ENCODE measurements at places on chromosomes 12 and 14.

DNA sequence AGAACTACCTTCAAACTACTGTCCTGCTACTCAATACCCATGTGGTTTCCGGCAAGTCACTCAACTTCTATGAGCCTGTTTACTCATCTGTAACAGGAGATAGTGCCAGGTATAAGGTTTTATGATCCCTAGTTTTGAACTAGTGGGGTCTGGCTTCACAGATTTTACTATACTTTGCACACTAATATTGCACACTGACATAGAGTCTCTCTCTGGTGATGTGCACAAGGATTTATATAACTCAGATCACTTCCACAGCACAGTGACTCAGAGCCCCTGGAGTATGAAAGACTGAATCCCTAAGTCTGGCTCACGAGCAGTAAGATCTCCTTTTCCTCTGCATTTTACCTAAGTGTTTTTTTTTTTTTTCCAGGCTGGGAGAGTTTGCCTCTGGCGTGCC lies 69.7 kb upstream of the SLC38A2 start:
- DNase-seq = no peak

GRCh38 chr12:14396071-14396470 lies 30.6 kb downstream of the ATF7IP start:
- DNase-seq = no peak

GRCh38 chr14:72516936-72517700 lies 376.8 kb downstream of the DPF3 start:
- peak; percentile 74 for DNase-seq

DNA sequence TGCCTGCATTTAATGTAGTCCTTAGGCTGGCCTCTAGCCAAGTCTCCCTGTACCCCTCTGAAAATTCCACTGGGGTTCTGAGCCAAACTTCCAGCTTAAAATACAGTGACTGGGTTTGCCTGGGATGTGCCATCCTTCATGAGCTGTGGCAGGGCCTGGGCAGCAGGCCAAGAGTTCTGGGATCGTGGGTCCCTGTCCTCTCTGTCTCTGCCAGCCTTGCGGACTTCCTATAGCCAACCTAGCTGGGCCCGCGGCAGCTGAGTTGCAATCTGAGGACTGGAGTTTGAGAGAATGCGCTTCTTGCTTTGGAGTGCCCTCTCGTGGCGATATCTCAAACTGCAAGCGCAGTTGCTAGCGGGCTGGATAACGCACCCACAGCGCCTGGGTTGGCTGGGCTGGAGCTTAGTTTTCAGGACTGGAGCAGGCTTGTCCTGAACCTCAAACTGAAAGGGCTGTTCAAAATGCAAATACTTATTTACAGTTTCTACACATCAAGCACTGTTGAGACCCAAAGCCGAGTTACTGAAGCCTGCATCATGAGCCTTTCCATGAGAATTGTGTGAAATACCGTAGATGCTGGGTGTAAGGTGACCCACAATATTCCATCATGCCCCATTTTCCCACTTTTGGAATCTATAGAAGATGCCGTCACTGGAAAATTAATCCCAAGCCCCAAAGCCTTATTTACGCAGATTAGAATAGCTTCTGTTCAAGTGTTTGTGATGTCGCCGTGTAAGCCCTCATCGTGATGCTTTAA lies 7.3 kb upstream of the IFI27L2 start:
- DNase-seq = peak; percentile 89

DNA sequence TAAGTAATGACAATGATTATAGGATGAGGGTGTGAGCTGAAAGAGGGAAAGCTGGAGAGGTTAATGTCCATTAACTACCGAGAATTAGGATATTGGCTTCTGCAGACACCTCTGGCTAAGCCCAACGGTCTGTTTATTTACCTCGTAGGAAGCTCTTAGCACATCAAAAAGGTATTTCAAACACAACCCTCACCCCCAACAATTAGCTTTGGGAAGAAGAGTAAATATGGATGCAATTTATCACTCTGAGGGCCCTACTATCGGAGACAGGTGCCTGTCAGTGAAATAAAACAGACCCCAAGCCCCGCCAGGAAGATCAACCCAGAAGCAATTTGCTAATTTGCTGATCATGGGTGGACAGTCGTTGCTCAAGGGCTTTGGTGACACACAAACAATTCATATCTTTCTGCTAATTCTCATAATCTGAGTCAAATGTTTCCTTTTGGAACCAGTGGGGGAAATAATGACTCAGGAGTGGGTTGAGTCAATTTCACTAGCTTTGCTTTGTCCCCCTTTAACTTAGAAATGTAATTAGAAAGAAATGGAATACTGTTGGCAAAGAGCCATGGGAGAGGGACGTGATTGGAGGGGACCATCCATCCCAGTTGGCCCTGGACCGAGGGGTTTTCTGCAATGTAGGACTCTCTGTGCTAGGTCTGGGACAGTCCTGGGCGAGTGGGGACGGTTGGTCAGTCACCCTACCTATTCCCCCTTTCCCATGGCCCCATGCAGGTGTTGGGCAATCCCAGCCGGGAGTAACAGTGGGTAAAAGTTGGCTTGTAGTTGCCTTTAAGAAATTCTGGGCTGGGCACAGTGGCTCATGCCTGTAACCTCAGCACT lies 99.1 kb upstream of the MED13L start:
- no peak for DNase-seq

GRCh38 chr12:88111074-88111652 lies 30.7 kb downstream of the CEP290 start:
- peak; percentile 68 for DNase-seq

DNA sequence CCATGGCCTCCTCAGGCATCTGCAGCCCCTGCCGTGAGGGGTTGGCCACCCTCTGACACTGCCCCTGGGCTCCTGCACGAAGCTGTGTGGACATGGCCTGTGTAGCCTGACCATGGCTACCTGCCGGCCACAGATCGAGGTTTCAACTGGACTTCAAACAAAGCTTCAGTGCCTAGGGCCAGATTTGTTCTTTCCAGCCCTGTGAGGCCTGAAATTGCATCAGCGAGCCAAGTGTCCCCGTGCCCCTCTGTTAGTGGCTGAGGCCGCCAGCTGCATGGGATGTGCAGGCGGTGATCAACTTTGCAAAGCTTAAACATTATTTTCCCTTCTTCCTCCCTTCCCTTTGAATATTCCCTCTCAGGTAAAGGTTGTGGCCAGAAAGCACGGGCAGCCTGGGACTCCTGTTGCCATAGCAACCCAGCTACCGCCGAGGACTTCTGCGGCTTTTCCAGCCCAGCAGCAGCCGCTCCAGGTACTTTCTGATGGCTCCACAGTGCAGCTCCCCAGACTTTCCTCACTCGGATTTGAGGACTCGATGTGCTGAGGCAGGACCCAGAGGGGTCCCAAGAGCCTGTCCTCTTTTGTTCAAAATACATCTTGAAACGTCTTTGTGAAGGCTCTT lies 35.8 kb downstream of the DDX51 start:
- DNase-seq = no peak

- DNase-seq = no peak
These were observed 15.1 kb downstream of the FRMD6 start for GRCh38 chr14:51666826-51667225.

- DNase-seq = peak; percentile 12
These were observed 141.7 kb downstream of the SYT1 start for GRCh38 chr12:79006306-79006705.

DNA sequence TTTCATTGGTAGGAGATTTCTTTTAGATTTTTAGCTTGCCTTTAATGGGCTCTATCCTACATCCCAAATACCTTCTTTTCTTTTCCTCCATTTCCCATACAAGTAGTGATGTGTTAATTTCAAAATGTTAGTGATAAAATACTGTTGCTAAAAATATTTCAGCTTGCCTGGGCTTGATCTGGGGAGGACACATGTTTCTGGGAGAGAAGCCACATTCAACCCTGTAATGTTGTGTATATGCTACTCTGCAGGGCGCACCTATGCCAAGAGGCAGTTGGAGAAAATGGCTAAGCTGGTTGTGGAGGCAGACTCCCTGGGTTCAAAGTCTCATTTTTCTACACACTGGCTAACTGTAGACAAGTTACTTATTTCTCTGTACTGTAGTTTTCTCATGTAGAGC lies 26.3 kb downstream of the FLRT2 start:
- no peak for DNase-seq

DNA sequence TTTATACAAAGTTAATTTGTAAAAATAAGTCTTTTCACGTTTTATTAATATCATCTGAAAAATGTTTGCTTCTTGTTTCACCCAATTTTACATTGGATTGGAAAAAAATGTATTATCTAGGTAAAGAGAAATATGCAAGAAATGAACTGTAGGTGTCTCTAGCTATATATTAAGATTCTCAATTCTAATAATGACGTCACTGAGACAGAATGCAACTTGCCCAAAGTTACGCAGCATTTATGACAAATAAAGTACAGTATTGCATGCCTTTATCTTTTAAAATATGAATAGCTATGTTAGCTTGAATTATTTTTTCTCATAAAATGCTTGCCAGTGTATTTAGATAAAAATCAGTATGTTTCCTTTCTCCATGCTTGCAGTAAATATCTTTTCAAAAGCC lies 728.8 kb downstream of the RERGL start:
- no peak for DNase-seq

GRCh38 chr14:75697386-75697785 lies 36.3 kb downstream of the TTLL5 start:
- DNase-seq = no peak

- peak; percentile 74 for DNase-seq
These were observed 6.2 kb upstream of the PLEKHH1 start for GRCh38 chr14:67526676-67527459.

- no peak for DNase-seq
These were observed 64.4 kb upstream of the FZD10 start for GRCh38 chr12:130097798-130098255.

DNA sequence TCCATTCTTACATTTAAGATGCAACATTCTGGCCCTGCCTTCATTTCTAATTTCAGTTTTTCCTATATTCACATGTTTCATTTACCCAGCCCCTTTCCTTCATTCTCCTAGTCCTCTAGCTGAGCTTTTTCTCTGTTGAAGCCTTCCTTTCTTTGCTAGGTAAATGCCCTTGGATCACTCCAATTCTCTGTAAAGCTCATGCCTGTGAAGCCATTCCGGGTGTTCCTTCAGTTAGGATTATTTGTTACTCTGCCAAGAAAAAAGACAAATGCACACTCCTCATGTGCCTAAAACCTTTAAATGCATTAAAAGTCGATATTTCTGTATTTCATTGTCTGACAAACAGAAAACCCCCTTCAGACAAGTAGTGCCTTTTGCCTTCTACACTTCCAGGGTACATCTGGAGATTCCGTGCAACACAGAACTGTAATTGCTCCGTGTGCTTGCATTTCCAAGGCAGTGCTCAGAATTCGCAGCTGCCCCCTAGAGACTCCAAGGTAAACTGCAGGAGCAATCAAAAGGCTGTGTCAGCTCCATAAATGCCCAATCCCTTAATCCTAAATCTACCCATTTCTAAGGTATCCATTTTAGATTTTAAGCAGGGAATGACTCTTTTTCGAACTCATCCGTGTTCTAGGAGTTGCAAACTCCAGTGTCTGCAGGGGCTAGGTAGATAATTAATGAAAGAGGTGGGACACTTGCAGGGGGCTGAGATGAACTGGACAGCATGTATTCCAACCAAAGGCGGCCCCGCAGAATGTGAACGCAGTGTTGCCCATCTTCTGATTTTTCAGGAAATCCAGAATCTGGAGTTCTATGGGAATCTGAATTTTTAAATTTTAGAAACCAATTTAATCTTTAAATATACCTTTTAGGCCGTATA lies 320.2 kb downstream of the GRIN2B start:
- peak; percentile 60 for DNase-seq

- peak; percentile 86 for DNase-seq
These were observed 836 bp downstream of the EVL start for GRCh38 chr14:100065942-100066574.

DNA sequence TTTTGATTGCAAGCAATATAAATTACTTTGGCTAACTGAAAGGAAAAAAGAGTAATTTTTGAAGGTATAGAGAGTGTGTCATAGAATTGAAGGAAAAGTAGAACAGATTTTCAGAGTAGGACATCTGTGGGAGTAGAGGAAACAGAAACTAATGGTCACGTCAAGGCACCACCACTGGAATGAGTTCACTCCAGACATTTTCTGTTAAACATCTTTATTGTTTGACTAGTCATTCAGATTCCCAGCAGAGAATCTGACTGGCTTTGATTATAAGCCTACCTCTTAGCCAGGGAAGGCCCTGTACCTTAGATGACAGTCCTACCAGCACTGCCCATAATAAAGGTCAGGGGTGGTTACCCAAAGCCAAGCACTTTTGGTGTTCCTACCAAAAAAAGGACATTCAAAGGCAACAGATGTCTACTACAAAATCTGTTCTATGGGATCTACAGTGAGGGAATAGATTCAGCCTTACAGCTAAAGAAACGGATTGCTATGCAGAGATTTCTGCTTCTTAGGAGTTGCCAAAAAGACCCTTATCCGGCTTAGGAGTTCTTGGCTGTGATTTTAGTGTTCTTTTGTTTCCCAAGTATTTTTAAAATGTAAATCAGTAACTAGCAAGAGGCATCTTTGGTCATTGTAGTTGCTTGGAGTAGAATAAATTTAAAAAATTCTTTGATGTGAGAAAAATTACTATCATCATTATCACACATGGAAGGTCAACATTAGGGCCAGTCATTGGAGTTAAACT lies 410.8 kb downstream of the RAD51B start:
- DNase-seq = no peak

DNA sequence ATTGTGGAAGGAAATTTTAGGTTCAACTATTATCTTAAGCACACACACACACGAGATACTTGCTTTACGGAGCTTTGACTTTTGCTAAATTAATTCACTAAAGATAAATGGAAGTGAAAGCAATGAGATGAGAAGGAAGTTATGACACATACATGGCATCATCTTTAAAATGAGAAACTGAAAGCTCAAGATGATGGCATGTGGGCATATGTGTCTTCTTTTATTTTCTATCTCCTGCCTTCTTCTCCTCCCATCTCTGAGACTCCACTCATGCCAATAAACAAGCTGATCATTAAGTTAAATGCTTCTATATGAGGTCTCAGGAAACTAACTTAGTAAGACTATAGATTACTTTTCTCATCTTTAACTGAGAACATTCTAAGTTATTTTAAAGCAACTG lies 216.7 kb downstream of the MED13L start:
- peak; percentile 52 for DNase-seq

DNA sequence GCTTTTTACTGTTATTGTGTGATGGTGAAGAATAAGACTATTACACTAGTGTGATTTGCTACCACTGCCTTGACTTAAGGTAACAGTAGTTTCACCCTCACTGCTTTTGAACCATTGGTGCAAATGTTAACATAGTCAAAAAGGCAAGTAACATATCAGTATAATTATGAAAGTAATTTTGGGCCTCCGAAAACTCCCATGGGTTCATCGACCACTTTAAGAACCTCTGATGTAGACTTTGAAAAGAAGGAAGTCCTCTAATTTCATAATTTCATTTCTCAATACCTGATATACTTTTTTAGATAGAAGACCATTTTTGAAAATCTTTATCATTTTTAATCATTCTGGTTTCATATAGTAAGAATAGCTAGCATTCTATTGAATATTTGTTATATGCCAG lies 57.7 kb downstream of the ETNK1 start:
- peak; percentile 19 for DNase-seq

All from hematopoietic multipotent progenitor cell treated with erythropoietin and hydrocortisone succinate and interleukin-3 and kit ligand, for 6 days (in vitro differentiated cells).